ENCODE measurements at places on chromosomes 16 and 17.

DNA sequence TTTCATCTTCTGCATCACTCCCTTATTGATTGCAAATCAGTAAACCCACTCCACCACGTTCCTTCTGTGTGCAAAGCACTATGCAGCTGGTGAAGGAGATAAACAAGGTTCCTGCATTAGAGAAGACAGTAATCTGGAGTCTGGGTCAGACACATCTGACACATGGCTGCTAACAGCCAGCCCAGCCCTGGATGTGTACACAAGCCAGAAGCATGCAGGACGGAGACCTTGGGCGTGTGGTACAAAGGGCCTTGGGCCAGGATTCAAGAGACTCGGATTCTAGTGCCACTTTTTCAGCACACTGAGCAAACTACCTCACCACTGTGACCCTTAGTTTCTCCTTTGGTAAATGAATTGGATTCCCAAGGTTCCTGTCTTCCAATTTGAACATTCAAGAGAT is 86.6 kb upstream of the DNAH9 start:
- no peak for DNase-seq

DNA sequence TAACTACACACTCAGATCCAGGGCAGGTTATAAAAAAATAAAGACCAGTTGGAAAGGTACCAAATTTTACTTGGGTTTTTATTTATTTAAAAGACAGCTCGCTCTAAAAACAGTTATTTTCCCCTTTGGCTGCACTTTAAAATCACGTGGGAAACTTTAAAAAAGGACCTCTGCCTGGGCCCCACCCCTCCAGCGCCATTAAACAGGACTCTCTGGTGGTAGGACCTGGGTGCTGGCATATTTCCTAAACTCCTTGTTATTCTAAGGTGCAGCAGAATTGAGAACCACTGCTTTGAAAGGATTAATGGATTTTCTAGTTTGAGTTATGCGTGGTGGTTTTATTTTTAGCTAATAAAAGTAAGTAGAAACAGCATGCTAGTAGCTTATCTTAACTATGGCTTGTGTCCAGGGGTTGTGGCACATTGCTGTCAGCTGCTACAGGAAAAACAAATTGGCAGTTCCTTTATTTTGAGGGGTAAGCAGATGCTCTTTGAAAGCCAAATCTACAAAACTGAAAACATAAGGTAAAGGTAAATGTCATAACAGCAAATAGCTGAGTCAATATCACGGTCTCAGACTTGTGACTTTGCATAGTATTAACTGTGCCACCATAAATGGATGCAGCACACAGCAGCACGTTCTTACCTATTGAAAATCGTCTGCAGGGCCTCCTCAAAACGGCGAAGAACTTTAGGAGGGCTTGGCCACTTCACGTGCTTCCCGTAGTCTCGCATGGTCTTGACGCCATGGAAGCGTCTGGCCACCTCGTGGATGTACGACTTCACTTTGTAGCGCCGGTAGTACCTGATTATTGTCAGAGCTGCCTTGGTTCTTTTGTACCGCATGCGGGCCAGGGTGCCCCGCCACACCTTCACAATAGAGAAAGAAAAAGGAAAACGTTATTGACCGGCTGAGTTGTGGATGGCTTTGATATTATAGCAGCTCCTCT is 172.0 kb downstream of the CDK5R1 start:
- DNase-seq: no peak

- DNase-seq: no peak
Measured at GRCh38 chr17:72640415-72641165, 451.9 kb downstream of the SLC39A11 start.

- DNase-seq: no peak
Measured at GRCh38 chr17:82962163-82962720, 117.2 kb upstream of the METRNL start.

DNA sequence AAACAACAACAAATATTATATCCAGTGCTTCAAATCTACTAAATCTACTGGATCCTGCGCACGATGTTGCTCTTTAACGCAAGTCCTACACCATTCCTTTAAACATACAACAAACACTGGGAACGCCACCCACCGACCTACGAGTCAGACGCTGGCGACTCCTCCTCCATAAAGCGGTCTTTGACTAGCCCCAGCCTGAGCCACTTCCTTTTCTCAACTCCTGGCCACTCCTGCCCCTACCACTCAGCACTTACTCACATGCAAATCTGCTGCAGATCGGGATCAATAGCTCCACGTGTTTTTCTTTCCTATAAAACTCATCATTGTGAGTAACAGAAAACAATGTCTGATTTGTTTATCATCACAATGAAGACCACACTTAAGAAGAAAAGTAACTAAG is 32.8 kb upstream of the MNT start:
- no peak for DNase-seq

DNA sequence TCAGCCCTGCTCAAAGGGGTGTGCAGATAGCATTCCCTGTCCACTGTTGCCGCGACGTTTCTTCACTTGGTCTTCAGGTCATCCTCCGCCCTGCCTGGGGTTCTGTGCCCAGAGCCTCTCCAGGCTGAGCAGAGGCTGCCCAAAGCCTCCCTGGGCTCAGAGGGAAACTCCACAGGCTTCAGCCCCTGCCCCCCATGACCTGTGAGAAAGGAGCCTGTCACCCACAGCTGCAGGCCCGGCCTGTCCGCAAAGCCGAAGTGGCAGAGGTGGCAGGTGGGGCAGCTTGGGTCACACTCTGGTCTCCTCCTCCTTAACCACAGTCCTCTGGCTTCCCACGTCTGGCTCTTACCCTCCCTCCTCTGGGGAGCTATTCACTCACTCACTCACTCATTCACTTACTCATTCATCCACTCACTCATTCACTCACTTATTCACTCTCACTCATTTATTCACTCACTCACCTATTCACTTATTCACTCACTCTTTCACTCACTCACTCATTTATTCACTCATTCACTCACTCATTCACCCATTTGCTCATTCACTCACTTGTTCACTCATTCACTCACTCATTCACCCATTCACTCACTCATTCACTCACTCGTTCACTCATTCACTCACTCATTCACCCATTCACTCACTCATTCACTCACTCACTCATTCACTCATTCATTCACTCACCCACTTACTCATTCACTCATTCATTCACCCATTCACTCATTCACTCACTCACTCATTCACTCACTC is 7.1 kb upstream of the CPSF4L start:
- no peak for DNase-seq

GRCh38 chr17:58271216-58271931 is 9.4 kb downstream of the MPO start:
- DNase-seq: no peak

DNA sequence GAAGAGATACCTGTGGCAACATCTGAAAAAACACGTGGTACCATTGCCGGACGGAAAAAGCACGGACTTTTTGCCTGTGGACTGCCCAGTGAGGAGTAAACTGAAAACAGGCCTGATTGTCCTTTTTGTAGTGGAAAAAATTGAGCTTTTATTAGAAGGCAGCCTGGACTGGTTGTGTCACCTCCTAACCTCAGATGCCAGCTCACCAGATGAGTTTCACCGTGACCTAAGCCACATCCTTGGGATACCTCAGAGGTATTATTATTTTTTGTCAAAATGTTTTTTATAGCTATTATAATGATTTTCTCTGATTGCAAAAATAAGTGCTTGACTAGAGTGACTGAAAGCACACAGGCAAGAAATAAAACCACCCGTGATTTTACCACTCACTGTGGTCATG is 34.9 kb downstream of the RNF213 start:
- no peak for DNase-seq

DNA sequence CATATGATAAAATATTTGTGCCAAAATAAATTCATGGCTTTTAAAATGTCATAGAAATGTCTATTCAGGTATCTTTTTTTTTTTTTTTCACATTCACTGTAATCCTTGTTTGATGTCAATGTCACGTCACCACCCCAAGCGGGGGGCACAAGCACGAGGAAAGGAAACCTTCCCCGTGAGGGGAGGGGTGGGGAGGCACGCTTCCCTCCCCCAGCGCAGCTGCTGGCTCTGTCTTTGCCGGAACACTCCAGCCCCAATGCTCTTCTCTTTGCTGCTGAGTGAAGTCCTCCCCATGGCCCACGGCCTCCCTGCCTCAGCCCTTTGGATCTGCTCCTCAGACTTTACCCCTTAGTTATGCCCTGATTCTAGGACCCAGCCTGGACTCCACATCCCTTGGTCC is 1.5 kb downstream of the SLC35G3 start:
- DNase-seq: no peak

DNA sequence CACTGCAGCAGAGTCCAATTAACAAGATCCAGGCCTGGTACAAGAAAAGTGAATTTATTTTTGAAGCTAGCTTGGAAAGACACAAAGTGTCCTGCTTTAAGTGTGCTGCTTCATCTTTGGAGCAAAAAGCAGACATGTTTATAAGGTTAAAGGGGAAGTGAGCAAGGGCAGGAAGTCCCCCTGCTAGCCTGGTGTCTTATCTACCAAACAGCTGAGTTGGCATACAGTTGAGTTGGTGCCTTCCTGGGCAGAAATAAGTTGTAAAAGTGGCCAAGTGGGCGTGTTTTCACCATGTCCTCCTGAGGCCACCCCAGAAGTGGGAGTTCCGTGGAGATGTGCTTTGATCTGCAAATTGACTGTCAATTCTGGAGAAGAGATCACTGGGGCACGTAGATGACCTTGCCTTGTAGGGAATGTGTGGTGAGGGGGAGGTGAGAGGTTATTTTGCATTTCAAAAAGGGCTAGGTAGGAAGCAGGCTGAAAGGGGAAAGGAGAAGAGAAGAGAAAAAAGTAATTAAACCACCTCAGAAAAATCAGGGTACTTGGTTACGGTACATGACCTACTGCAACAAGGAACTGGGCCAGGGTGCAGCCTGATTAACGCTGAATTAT is 38.3 kb upstream of the HSBP1 start:
- DNase-seq: no peak

- DNase-seq: no peak
Measured at GRCh38 chr17:39022924-39023323, 55.7 kb upstream of the FBXO47 start.

DNA sequence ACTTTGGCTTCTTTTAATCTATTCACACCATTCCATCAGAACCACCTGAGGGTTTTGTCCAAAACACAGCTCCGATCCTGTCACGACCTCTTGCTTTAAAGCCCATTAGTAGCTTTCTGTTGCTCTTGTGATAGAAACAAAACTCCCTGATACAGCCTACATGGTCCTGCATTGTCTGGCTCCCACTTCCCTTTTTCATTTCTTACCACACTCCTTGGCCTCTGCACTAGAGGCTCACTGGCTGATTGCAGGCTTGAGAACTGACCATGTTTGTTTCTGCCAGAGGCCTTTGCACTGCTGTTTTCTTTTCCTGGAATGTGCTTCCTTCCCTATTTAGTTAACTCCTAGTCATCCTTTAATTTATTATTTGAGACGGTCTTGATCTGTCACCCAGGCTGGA is 23.7 kb downstream of the IST1 start:
- no peak for DNase-seq

GRCh38 chr16:4496305-4496704 is 20.1 kb downstream of the HMOX2 start:
- no peak for DNase-seq

DNA sequence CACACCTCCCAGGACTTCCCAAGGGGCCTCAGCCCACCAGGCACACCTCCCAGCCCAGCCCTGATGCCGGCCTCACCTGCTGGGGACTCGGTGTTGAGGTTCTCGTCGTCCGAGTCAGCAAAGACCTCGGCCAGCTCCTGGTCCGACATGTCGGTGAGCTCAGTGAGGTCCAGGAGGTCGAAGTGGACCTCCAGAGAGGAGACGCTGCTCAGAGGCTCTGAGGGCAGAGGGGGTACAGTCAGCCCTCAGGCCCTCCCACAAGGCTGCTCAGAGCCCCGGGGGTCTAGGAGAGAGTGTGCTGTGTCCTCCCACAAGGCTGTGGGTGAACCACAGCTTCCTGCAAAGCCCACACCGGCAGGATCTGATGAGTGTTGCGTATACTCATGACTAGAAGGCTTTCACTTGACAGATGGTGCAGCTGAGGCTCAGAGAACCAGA is 10.5 kb downstream of the DBNDD1 start:
- peak; percentile 59 for DNase-seq

- no peak for DNase-seq
Measured at GRCh38 chr16:2818272-2818876, 1.3 kb downstream of the PRSS21 start.

DNA sequence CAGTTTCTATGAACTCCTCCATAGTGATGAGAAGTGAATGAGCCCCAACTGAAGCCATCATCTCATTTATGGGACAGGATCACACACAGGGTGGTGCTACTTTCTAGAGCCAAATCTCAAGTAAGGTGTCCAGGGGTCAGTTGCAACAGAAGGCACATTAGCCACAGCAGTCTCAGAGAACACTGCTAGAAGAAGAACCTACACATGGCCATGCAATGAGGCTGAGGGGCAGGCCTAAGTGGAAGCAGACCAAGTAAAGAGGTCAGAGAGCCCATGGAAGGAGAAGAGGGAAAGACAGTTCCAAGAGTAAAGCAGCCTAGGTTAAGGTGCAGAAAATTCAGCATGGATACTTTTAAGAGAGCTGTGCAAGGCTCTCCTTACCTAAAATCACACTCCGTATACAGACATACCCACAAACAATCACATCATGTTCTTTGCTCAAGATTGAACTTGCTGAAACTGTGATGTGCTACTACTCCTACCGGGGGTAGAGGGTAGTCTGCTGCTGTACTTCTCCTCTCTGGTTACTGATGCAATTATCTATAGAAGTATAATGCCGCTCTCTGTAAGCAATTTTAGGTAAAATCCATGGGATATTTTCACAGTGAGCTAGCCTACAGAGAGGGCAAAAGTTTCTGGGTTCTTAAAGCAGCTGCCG is 1.7 kb downstream of the ABCA8 start:
- no peak for DNase-seq

DNA sequence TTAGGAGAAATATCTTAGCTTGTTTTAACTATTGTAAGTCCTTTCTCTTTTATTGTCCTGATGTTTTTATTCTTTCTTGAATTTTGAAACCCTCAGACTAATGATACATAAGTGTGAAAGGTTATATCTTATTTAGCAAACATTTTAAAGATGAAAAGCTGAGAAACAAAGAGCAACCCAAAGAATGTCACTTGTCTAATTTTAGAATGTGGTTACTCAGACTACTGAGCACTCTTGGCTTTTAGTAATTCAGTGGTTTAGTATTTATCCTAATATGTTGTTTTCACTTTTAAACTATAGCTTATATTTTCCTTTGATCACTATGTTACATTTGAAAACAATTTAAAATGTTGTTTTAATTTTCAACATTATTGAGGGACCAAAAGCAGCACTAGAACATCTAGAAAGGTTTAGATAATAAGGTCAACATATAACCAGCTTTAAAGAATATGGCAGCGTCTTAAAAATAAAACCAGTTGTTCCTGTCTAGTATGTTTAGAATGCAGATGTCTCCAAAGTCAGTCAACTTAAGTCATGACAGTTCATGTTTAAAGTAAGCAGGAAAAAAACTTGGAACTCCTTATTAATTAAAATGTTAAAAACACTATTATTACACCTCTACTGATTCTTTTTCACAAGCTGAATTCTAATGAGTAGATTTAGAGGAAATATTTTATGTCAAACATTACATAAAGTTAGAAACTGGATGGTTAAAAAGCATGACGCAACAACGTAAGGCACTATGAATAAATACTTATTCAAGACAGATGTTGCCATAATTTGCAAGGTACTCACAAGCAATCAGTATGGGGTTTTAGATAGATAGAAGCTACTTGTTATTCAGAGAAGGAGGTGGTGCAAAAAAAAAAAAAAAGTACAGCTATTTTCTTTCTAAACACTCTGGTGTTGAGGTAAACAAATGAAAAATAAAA is 2.4 kb downstream of the MBTD1 start:
- DNase-seq: no peak

Data from central memory CD4-positive, alpha-beta T cell (primary cell).